ENCODE measurements at places on chromosomes 1 and 21. TPM values are rescaled to one million over a fixed set of nuclear protein-coding genes. Genes with fewer than 3 reads are reported as not detected.

Gene APCS
- total RNA-seq, result not detected

Gene RHOU
- total RNA-seq, result 6.7 TPM

Gene ADAMTS1
- total RNA-seq, result 0.17 TPM

Gene CYP4B1
- total RNA-seq, result not detected

Gene GJA5
- not detected for total RNA-seq

Gene TMOD4
- total RNA-seq, result not detected

Gene CD53
- not detected for total RNA-seq
